GM06990 (cell line): ENCODE measurements at places on chromosomes 2 and 18.

DNA sequence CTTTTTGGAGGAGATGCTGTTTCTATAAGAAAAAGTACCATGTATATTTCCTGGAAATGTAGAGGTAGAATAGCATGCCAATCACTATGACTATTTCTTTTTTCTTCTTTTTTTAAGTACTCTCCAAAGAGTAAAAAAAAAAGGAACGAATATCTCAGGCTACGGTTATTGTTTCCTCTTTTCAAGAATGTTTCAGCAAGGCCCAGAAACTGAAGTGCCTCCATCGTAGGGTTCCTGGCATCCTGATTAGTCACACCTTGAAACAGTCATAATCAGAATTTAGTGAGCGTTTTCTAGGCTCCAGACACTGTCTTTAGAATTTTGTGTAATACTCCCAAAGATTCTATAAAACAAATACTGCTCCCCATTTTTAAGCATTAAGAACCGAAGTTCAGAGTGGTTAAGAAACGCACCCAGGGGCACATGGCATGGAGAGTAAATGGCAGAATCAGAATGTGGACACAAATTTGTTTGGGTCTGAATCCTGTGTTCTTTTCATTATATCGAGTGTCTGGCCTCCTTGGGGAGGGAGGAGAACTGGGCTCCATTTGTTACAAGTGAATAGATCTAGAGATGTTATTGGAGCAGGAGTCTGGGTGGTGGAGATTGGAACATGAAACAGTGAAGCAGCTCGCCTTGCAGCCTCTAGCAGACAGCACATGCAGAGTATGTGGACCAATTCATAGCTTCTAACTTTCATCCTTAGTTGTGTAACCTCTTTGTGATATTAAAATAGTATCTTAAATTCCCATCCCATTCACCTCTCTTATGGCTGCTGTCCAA, 26.7 kb downstream of the ZEB2 start:
- no peak for DNase-seq

DNA sequence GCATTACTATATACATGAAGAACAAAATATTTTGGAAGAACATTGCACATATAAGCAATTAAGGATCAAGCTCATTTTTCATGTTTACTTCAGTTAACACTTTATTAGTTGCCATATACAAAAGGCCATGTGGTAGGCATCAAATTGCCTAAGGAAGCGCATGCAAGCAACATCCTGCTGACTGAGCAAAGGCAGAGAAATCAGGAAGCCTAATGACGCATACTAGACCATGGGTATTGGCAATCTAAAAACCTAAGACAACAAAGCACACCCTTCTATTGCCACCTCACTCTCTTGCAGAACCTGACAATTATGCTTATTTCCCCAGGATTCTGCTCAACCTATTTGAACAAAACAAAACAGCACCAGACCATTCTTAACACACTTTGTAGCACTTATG, 171.9 kb downstream of the STK39 start:
- no peak for DNase-seq

GRCh38 chr2:100484390-100484789, 14.1 kb downstream of the NMS start:
- DNase-seq, result no peak

GRCh38 chr18:63138436-63139340, 180.9 kb downstream of the BCL2 start:
- DNase-seq, result peak; percentile 77

DNA sequence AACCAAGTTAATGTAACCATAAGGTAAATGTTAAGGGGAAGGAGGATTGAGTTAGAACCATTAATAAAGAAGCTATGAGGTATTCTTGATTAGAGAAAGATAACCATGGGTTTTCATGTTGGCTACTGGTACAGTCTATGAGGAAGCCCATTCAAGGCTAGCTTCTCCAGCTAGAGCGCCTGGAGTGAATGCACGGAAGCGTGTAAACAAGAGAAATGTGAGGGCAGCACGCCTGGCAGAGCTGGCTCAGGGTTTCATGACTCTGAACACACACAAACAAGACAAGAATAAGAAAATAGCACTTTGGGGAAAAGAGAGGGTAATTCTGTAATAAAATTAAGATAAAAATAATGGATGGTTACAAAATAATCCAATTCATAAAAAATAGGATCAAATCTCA, 255.3 kb downstream of the PDE11A start:
- DNase-seq, result no peak
